ENCODE measurements at places on chromosomes 1 and 21. TPM values are rescaled to one million over a fixed set of nuclear protein-coding genes. Genes with fewer than 3 reads are reported as not detected.

GRCh38 chr1:20733360-20733975, 965 bp upstream of the SH2D5 start:
- DNase-seq, result no peak

DNA sequence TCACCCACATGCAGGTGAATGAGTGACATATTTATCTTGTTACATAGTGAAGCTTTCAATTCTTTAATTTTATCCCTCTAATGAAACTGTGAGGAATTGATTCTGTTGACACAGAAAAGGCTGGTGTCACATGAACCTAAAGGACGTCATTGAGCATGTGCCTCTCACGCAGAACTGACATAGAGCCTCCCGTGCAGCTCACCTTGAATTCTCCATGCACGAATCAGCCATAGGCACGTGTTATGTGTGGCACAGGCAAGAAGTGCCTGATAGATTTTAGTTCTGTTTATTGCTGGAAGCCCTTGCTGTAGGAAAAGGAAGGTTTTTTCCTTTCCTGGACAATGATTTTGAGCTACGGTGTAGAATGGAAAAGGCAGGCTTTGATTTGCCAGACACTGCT, 11.3 kb downstream of the ADARB1 start:
- DNase-seq, result no peak

GRCh38 chr1:228022571-228023293, 15.9 kb downstream of the WNT3A start:
- DNase-seq, result no peak

Gene LORICRIN
- not detected for total RNA-seq

Gene C8B
- total RNA-seq, result not detected

Gene APCS
- not detected for total RNA-seq
